ENCODE measurements at places on chromosomes 3 and 15.

- DNase-seq: no peak
Measured at GRCh38 chr15:43881944-43882343, 55.1 kb downstream of the WDR76 start.

- DNase-seq: no peak
Measured at GRCh38 chr3:139187648-139188047, 143.0 kb upstream of the PRR23C start.

DNA sequence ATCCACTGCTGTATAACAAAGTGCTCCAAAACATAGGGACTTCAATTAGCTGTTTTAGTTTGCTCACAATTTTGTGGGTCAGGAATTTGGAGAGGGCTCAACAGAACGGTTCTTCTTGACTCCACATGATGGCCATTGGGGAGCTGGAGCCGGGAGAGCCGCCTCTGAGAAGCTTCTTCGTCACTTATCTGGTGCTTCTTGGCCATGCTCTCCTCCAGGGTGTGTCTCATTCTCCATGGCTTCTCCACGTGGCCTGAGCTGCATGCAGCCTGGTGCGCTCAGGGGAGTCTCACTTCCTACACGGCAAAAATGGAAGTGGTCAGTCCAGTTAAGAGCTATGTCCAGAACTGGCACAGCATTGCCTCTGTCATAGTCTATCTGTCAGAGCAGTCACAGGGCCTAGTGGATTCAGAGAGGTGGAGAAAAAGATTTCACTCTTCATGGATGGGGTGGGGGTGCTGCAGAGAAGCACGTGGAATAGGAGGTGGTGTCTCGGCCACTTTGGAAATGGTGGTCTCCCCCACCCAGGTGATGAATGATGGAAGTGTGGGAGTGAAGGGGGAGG, 26.3 kb upstream of the PRR23E start:
- DNase-seq: no peak

DNA sequence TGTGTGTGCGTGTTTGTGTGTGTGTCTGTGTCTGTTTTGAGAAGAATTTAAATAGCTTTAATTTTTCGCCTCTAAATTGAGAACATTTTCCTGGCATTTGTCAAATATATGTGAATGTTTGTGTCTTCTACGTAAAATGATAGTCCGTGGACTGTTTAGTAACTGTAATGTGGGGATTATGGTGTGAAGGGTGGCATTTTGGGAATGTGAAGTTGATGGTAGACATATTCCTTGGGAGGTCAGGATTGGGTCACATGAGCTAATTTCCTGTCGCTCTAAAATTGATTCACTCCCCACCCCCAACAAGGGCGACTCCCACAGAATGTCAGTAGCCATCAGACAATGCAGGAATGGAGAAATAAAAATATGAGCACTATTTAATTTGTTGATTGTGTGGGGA, 107.3 kb downstream of the ITPR1 start:
- DNase-seq: no peak

DNA sequence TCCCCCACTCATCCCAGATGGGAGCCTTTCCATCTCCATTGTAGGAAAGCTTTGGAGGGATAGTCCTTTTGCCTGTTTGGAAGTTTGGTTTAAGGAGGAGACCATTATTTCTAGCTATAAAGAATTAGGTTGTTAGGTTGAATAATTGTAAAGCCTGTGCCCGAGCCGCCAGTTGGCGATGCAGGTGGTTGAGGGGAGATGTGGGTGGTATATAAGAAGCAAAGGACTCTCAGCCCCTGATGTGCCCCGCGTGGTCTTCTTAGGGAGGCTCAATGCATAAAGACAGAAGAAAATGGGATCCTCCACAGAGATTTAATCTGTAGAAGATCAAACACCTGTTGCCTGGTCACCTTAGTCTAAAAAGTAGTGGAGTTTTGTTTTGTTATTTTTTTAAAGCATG, 55.7 kb downstream of the CHDH start:
- no peak for DNase-seq

- no peak for DNase-seq
Measured at GRCh38 chr15:52624262-52624661, 54.9 kb downstream of the ATOSA start.

DNA sequence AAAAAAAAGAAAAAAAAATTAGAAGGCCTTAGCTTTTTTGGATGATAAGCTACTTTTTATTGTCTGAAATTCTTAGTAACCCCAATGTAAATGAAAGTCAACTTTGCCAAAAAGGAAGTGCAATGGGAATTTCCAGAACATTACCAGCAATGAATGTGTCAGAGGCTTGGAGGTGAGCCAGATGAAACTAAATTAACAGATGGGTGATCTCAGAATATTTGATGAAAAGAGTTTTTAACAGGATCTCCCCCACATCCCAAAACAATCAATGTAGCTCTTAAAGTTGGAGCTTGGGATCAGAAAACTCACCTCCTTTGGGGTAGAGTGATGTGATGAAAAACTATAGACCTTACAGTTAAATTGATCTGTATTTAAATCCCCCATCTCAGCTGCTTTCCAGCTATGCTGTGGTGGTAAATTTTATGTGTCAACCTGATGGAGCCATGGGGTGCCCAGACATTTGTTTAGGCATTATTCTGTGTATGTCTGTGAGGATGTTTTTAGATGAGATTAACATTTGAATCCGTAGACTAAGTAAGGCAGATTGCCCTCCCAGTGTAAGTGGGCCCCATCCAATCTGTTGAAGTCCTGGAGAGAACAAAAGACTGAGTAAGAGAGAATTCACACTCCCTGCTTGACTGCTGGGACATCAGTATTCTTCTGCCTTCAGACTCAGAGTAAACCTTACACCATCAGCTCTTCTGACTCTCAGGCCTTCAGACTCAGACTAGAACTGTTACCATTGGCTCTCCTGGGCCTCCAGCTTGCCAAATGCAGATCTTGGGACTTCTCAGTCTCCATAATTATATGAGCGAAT, 84.3 kb upstream of the TNFSF10 start:
- no peak for DNase-seq

- DNase-seq: no peak
Measured at GRCh38 chr15:35603301-35603700, 57.3 kb upstream of the DPH6 start.

GRCh38 chr15:95168152-95168551, 936.8 kb downstream of the MCTP2 start:
- no peak for DNase-seq

GRCh38 chr3:87246662-87247429, 19.7 kb downstream of the CHMP2B start:
- no peak for DNase-seq

GRCh38 chr3:58793938-58794337, 127.4 kb upstream of the FAM3D start:
- DNase-seq: no peak

- DNase-seq: no peak
Measured at GRCh38 chr3:134485075-134485717, 589 bp downstream of the ANAPC13 start.

DNA sequence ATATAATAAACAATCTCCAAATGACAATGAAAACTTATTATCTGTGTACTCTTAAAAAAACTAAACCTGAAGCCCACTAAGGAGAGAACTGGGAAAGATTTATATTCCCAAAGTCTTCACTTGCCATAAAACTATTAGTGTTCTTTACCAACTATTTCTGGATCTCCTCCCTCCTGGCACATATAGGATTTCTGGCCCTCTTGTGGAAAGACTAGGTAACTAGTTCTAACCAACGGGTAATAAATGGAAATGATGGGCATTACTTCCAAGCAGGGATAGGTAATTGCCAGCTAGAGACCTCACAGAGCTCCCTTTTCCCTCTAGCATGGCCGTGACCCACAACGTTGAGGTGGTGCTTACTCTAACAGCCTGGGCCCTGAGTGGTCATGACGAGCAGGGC, 110.1 kb downstream of the DNAH12 start:
- DNase-seq: no peak

- no peak for DNase-seq
Measured at GRCh38 chr3:171420667-171421066, 39.5 kb downstream of the TNIK start.

DNA sequence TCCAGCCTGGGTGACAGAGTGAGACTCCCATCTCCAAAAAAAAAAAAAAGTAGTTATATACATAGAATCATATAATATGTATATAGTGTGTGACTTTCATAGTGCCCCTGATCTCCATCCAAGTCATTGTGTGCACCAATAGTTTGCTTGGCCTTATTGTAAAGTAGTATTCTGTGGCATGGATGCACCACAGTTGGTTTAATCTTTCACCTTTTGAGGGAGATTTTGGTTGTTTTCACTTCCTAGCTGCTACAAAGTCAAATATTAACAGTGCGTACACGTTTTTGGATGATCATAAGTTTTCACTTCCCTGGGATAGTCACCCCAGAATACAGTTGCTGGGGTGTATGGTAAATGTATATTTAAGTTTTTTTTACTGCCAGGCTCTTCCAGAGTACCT, 162.8 kb downstream of the PTPRG start:
- no peak for DNase-seq

DNA sequence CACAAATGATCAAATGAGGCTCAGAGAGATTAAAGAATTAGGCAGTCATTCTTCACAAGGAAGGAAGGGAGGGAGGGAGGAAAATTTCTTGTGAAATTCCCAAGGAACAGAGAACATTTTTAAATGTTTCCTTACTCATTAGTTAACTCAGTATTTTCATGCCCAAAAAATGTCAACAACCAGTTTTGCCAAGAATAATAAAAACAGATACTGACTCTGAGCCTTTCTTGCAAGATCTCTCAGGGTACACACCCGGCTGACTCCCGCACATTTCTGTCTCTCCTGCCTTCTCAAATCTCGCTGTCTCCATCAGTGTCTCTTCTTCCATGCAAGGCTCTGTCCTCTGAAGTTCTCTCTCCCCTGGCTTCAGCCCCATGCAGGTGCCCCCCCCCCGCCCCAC, 265.9 kb downstream of the TJP1 start:
- DNase-seq: no peak

GRCh38 chr3:127549826-127550467, 40.6 kb downstream of the TPRA1 start:
- DNase-seq: no peak

GRCh38 chr3:81716870-81717509, 44.5 kb downstream of the GBE1 start:
- DNase-seq: no peak

- no peak for DNase-seq
Measured at GRCh38 chr3:13561376-13561775, 12.5 kb downstream of the FBLN2 start.

DNA sequence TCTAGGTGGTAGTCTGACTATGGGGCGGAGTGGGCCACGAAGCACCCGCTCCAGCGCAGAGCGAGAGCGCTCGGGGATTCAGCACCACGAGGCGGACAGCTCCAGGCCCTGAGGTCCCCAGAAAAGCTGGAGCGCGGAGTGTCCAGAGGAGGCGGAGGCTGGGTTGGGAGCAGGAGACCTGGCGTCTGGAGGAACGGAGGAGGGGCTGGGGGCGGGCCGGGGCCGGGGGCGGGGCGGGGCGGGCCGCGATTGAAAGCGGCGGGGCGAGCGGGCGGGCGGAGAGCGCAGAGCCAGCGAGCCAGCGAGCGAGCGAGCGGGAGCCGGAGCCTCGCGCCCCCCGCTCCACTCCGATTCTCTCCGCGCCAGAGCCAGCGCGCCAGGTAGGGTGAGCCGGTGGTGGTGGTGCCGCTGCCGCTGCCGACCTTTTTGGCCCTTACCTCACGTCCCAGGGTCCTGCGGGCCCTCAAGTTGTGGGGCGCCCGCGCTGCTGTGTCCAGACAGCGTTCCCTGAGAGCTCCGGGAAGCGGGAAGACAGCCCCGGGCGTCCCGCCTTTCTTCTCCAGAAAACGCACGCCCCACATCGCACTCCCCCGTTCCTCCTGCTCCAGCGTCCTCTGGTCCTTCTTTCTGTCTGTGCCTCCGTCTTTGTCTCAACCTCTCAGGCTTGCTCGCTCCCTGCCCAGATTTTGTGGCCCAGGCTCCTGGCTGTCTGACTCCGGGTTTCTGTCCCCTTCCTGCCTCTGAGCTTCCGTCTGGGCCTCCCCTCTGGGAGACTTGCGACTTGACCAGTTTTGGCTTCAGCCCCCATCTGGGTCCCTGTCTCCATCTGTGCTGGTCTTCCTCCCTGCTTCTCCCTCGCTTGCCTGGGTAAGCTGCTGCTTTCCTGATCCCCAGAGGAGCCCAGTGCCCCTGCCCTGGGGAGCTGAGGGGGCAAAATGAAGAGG, at the start of gene GRM2:
GRM2 (plus strand) TSS at position 281 of the 944 bp plus-strand sequence. CDS start 1,916 bp downstream, outside the sequence.
- DNase-seq: no peak

DNA sequence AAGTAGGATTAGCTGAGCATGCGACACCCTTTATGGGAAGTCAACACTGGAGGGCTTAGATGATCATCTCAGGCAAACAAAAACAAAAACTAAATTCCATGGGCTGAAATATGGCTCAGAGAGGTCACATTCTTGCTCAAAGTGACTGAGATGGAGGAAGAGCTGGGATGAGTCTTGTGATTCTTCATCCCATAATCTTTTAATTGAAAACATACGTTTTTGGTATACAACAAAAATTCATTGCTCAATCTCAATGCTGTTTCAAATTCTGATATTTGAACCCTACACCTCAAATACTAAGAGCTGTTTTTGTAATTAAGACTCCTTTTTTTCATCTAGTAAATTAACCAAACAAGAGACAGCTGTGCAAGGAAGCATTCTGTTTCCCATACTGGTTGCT, 257.0 kb downstream of the NR1D2 start:
- no peak for DNase-seq

GRCh38 chr3:27081992-27082607, 287.1 kb downstream of the NEK10 start:
- no peak for DNase-seq

DNA sequence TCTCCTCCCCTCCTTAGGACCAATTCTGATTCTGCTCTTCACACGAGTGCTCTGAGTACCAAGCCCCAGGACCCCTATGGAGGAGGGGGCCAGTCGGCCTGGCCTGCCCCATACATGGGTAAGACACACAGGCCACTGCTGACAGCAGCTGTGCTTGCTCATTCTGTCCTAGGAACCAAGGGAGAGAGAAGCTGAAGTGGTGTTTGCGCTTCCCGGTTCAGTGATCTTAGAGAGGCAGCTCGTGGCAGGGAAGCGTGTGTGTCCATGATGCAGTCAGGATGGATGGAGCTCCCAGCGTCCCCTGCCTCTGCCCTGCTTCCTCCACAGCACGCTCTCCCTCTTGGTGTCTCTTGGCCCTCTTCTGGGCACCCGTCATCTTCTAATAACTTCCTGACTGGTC, 77.6 kb downstream of the CRTC3 start:
- no peak for DNase-seq

DNA sequence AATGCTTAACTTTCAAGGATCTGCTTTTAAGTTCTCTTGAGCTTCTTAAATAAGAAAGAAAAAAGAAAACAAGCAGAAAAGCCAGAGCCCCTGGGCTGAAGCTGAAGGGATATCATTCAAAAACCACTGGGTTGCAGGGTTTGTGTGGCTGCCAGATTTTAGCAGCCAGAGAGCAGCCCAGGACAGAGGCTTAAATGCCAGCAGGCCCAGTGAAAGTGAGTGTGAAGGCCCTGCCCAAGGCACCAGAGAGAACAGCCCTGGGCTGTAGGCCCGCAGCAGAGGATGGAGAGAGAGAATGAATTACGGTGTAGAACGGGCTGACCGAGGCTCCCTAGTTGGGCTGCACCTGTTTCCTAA, 106.3 kb upstream of the BOC start:
- DNase-seq: no peak
